ENCODE measurements at places on chromosomes 5 and 9.

DNA sequence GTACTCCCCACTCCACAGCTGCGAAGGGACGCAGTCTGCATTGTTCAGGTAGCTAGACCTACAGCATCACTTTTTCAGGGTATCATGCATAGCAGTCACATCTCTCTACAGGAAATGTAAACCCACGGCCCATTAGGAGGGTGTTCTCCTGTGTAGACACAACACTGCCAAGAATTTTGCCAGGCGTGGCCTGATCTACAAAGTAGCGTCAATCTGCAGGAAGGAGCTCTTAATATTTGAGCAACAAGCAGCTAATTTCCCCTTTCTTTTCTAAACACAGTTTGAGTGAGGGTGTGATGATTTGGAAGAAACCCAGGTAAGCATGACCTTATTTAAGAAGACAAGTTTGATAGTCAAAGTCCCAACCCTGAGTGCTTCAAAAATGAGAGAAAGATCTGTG lies 419.0 kb downstream of the GADD45G start:
- DNase-seq, result no peak

GRCh38 chr5:59728356-59728755 lies 165.2 kb downstream of the PDE4D start:
- DNase-seq, result no peak

GRCh38 chr5:142422429-142422828 lies 97.6 kb upstream of the SPRY4 start:
- no peak for DNase-seq

DNA sequence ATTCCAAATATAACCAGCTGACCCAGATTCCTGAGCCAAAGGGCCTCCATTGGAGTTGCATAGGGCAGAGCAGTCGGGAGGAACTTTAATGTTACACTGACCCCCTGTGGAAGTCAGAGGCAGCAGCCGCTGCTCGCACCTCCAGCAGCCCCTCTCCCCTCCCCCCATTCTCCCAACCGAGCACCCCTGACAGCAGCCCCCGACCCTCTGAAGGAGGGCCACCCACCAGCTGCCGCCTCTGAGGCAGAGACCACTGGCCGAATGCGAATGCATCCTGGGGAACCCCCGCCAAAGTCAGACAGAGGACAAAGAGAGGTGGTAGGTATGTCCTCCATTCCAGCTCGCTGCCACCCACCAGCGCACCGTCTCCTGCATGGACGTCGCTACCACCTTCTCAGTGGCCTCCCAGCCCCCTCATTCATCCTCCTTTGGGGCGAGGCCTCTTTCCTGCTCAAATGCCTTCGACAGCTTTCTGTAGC lies 231.0 kb downstream of the CDK5RAP2 start:
- DNase-seq, result no peak

DNA sequence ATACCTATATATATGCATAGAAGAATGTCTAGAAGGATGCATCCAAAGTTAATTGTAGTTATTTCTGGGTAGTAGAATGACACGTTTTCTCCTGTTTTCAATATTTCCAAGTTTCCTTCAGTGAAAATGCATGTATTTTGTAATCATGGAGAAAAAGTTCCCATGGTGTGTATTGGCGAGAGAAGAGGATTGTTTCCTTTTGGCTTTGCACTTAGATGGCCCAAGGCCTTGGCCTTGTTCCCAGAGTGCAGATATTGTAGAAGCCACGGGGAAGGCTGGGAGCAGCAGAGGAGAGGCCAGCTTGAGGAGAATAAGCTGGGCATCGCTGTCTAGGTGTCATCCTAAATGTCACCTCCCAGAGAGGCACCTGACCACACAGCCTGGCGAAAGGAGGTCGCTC lies 44.0 kb downstream of the IRF1 start:
- DNase-seq, result no peak
